ENCODE measurements at places on chromosomes 6 and 20. TPM values are rescaled to one million over a fixed set of nuclear protein-coding genes. Genes with fewer than 3 reads are reported as not detected.

DNA sequence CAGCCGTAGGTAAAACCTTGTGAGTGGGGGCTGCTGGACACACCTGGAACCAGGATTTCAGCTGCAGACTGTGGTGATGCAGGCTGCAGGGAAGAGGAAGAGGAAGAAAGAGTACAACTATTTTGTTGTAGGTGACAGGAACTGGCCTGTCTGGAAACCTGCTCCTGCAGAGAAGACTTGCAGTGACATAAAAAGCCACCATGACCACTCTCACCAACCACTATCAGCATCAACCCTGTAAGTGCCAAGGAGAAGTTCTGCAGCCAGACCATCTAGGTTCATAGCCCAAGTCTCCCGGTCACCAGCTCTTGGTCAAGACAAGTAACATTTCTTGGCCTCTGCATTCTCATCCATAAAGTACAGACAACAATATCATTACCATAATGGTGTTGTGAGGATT is 91.2 kb downstream of the PREX1 start:
- DNase-seq: no peak

- DNase-seq: no peak
These were observed 116.5 kb downstream of the SMLR1 start for GRCh38 chr6:130943738-130944137.

GRCh38 chr6:45812922-45813321 is 202.7 kb downstream of the CLIC5 start:
- no peak for DNase-seq

- DNase-seq: peak; percentile 36
These were observed 66.3 kb upstream of the CD93 start for GRCh38 chr20:23152308-23152892.

DNA sequence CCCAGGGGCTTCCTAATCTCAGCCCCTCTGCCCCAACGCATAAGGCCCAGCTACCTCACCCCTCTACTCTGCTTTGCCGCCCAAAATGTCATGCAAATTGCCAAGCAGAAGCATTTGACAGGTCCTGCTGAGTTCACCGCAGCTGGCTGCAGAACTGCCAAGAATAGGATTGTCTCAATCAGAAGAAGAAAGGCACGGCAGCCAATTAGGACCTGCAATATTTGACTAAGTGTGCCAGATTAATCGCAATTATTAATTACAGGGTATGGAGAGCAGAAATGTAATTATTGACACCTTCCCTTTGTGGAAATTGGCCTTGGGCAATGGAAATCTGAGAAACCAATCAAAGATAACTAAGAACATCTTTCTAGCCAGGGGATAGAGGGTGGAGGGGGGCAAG is 318.6 kb downstream of the LRFN2 start:
- DNase-seq: no peak

DNA sequence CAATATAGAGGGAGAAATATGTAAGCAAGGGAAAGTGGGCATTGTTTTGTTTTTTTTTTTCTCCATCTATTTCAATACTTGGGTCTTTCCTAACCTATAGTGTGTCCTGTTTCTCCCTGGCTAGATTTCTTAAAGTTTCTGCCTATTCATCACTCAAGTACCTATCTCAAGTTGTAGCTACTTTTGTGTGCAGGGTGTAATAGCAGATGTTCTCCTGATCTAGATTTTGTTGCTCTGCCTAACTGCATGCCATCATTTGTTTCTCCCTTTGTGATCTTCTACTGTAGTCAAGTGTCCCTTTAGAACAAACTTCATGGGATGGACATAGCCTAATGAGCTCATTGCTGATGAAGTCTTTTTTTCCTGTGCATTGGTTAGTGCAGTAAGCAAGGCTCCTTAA is 45.8 kb downstream of the TOP1 start:
- no peak for DNase-seq

DNA sequence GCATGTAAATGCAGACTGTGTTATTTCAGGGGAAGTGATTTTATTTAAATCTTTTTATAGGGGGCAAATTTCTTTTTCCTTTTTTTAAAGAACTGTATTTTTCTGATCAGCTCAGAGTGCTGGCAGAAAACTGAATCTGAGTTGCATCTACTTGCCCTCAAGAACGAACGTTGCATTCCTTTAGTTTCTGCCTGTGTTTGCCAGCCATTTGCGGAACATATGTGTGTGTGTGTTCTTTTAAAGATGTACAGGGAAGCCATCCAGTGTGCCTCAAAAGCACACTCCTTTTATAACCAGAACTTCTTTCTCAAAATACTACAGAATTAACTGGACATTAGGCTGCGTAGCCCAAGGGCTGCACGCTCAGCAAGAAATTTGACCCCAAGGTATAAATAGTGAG is 25.8 kb upstream of the INSM1 start:
- no peak for DNase-seq

GRCh38 chr6:133539502-133540259 is 298.5 kb downstream of the EYA4 start:
- no peak for DNase-seq

DNA sequence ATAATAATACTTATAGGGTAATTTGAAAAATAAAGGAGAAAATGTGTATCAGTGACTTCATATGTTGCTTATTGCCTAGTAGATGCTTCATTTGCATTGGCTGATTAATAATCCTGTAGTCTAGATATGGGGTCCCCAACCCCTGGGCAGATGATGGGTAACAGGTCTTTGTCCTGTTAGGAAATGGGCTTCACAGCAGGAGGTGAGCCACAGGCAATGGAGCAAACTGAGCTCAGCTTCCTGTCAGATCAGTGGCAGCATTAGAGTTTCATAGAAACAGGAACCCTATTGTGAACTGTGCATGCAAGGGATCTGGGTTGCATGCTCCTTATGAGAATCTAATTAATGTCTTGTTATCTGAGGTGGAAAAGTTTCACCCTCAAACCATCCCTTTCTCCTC is 1049.5 kb upstream of the EPHA7 start:
- DNase-seq: no peak

GRCh38 chr6:168358842-168359420 is 39.4 kb upstream of the DACT2 start:
- DNase-seq: no peak

DNA sequence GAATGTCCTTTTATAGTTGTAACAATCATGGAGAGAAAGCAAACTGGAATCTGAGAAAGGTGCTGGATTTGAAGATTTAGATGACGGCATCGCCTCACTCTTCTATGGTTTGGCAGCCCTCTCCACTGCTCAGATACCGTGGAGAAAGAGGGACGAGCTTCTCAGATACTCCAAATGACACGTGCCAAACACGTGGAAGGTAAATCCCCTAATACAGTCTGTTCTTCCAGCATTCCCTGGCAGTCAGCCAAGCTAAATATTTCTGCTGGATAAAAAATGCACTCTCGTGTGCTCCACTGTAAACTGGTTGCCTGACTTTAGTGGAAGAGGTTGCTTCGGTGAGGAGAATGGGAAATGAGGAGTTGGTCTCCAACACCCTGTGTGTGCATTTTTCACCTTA is 16.7 kb upstream of the PRDM1 start:
- DNase-seq: no peak

GRCh38 chr20:32024683-32025295 is 14.6 kb downstream of the CCM2L start:
- no peak for DNase-seq

GRCh38 chr6:118630923-118631322 is 20.5 kb downstream of the CEP85L start:
- no peak for DNase-seq

DNA sequence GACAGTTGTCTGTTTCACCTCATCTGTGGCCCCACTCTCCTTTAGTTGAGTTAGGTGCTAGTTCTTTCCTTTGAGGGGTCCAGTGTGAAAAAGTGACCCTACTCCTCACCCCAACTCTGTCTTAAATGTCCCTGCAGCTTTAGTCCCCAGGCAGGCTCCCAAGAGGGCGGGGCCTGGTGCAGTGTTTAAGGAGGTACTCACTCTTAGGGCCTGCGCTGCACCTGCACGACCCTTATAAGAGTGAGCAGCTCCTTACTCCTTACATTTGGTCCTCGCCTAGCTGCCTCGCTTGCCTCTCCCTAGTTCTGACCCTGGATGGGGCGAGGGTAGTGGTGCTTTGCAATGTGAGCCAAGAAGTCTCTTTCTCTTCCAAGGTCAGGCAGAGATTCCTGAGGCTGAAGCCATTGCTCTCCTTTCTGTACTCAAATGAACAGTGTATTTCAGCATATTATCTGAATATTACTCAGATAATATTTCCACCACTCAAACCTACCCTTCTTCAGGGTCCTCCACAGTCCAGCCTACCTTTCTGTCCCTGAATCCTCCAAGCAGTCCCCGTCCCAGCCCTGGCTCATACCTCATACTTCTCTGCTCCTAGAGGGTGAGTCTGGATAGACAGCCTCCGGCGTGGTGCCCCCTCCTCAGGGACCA is 11.9 kb upstream of the VEGFA start:
- no peak for DNase-seq

- DNase-seq: no peak
These were observed 4.4 kb downstream of the PI16 start for GRCh38 chr6:36958775-36959554.

DNA sequence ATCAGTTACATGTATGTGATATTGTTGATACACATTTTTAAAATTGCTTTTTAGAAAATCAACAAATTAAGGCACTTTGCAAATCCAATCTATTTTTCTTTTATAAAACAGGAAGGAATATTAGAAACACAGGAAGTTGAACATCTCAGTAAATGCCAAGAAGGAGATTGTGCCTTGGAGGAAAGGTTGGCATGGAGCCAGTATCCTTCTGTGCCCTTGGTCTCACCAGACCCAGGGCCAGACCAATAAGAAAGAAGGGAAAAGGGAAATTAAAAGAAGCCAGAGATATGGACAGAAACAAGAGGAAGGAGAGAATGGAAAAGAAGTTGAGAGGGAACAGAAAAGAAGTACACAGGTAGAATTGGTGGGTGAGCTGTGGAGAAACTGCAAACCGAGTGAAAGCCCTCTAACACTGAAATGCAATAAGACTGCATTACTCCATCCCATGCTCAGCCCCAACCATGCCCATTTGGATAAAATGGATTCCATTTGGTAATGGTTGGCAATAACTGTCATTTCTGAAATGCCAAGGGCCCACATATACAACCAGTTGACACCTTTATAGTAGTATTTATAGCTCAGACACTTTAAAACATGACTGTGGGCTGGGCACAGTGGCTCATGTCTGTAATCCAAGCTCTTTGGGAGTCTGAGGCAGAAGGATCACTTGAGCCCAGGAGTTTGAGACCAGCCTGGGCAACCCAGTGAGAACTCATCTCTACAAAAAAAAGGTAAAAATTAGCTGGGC is 133.8 kb downstream of the GMPR start:
- DNase-seq: no peak

- no peak for DNase-seq
These were observed 23.9 kb upstream of the MICB start for GRCh38 chr6:31473780-31474761.

DNA sequence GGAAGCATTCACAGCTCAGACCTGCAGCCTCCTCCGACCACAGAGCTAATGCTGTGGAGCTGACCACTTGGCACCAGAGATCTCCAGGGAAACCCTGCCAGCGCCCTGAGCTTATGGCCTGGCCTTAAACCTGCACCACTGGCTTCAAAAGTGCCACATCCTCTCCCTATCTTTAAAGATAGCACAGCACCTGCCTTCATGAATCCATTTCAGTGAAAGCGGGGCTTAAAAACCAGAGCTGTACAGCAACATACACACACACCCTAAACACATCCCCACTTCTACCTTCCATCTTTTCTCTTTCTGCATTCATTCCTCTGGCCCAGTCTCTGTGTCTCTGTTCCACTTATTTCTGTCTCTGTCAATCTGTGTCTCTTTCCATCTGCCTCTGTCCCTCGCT is 59.8 kb upstream of the CCDC167 start:
- no peak for DNase-seq

DNA sequence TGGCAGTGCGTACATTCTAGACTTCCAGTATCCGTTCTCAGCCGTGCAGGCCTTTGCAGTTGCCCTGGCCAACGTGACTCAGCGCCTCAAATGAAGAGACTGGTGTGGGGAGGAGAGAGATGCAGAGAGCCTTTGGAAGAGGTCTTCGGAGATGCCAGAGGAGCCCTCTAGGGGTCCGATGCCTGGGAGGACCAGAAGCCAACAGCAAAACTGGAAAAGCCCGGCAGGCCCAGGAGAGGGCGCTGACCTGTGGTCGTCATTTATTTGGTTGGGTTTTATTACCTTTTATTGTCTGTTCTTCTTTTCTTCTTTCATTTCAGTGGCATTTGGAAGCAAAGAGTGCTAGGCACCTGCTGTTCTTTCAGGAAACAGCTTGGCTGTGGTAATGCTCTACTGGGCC is 53.3 kb upstream of the TMEM181 start:
- peak; percentile 10 for DNase-seq

- no peak for DNase-seq
These were observed 432.8 kb downstream of the GJA1 start for GRCh38 chr6:121868206-121868605.

DNA sequence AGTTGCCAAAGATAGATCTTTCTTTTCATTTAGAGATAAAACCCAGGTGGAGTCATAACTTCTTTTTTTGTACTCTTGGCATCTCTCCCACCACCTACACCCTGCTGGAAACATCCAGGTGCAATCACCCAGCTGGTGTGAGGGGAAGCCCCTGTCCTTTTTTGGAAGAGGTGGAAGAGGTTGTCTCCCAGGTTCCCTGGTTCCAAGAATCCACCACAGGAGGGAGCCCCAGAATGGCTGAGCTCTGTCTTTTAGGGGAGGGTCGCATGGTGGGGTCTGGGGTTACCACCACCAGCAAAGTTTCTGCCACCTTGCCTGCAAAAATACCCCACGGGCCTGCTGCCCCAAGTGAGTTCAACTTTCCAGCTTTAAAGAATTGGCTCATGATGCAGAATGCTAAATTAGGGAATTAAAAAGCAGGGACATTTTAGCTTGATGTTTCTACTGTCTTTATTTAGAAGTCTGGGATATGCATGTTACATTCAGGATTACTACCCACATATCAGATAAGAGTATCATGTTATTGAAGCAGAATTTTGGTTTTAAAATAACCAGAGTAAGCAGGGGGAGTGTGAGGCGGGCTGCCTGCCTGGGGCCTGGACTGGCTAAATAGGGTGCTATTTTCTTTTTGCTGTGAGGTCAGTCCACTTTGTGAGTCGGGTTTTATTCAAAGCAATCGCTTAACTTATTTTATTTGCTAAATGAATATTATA is 11.0 kb downstream of the SMOC2 start:
- DNase-seq: no peak

DNA sequence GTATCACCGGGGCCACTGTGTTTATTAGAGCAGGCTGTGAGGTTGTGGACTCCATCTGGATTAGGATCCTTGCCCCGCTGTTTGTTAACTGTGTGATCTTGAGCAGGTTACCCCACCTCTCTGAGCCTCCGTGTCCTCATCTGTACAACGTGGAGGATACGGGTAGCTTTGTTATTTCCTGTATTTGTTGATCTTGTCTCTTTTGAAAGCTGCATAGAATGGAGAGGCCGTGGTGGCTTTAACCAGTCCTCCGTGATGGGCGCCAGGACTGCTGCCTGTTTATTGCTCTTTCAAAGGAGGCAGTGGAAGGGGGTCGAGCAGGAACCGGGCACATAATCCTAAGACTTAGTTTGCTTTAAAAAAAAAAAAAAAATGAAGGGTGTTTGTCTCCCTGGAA is 22.9 kb downstream of the BCAS4 start:
- DNase-seq: no peak

Gene ZBP1
- 0.05 TPM for polyA plus RNA-seq

Gene C20orf141
- polyA plus RNA-seq: 0.54 TPM

Gene NANP
- polyA plus RNA-seq: 11.2 TPM

Gene AIF1
- polyA plus RNA-seq: not detected

Gene PLEKHG1
- 0.17 TPM for polyA plus RNA-seq

Gene NEDD9
- 46.7 TPM for polyA plus RNA-seq

Gene RSPO3
- polyA plus RNA-seq: 120 TPM

Gene IPCEF1
- polyA plus RNA-seq: not detected

Gene BEND3
- 2.3 TPM for polyA plus RNA-seq

Gene CRYBG1
- 0.37 TPM for polyA plus RNA-seq

Gene HDGFL1
- polyA plus RNA-seq: not detected

Gene ADGRF4
- 5.8 TPM for polyA plus RNA-seq

Gene FAM217A
- not detected for polyA plus RNA-seq

Gene ARMH2
- not detected for polyA plus RNA-seq

Gene ZNF334
- polyA plus RNA-seq: not detected
